ENCODE measurements at places on chromosomes 3 and 15.

DNA sequence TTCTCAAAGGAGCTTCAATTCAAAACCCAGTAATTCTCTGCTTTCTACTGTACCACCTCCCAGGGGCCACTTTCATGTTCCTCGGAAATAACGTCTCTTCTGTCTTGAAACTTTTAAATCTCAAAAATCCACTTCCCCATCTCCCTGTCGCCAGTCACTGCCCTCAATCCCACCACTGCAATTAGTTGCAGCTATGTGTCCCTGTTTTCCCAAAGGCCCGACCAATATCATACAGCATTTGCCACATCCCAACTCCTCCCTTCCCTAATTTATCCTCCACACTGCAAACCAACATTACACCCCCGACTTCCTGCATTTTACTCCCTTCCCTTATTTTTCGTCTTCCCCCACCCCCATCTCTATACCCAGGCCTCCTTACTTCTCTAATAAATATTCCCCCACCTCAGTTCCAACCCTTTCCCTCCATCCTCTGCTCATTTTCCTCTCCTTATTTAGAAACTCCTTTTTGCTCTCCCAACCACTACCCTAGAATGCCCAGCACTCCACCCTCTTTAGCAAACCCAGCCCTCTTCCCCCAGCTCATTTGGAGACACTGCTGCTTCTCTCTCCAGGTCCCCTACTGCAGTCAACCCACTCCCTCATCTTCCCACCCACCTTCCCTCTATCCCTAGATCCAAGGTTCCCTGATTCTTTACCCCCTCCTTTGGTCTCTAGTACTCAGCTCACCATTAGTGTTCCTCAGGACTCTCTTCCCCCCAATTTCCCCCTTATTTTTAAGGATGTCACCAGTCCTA, 1.1 kb downstream of the NPTN start:
- peak; percentile 33 for DNase-seq

DNA sequence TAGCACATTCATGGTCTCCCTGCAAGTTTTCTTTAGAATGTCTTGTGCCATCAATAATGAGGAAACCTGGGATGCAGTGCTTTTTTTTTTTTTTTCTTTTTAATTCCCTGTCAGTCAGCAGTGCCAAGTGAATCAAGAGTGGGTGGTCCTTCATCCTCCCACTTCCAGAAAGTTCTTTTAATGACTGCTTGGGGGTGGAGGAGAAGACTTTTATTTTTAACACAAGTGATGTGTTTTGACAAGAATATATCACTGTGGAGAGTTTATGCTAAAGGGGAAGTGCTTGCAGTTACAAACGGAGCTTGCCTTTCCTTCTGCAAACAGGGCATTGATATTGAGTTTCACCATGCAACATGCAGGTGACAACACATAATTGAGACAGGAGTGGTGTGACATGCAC, 69.7 kb downstream of the CACNA2D3 start:
- no peak for DNase-seq

- DNase-seq, result no peak
Measured at GRCh38 chr15:100318880-100319279, 22.9 kb downstream of the ADAMTS17 start.

- no peak for DNase-seq
Measured at GRCh38 chr3:13790376-13791197, 89.3 kb downstream of the WNT7A start.

DNA sequence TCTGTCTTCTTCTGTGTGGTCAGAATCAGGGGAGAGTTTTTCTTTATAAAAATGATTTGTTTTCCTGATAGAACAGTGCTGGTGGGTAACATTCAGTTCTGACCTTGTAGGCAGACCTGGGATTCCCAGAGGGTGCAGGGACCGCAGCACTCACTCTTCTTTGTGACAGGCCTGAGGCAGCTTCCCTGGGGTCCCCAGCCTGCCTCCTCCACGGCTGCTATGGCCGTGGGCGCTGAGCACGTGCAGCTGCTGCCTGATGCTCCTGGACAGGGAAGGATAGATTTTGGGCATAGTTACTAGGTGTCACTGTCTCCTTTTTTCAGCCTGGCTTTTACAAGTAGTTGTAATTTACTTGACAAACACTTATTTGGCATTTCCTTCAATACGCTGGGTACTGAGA, 39.1 kb downstream of the CACNA1D start:
- no peak for DNase-seq

GRCh38 chr3:47578119-47578632, 489 bp downstream of the CSPG5 start:
- DNase-seq, result no peak

DNA sequence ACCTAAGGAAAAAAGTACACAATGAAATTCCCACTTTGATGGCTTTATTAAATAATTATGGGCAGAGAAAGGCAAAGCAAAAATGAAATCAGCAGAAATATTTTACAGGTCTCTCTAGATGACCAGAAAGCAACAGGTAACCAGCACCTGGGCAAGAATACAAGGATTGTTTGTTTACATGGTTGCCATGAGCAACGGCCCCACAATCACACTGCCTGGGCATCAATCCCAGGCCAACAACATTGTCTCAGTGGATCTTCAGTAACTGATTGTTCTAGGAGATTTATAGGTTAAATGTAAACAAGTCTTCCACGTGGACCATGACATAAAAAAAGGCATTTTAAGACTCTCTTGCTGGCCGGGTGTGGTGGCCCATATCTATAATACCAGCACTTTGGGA, 82.6 kb downstream of the PDZRN3 start:
- DNase-seq, result no peak

DNA sequence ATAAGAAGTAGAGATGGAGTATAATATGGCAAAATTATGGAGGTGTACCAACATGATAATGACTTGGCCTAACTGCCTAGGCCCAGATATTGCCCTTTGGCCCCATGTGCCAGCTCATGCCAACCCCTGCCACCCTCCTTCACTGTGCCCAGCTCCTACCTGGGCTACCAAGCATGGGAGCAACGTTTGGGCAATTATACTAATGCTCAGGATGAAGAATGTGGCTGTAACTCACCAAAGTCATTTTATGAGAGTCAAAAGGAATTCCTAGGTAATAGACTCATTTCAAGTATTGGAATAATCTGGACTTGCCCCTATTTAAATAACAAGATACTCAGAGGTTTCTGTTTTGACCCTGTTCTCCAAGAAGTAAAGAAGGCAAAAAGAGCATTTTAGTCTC, 240.2 kb upstream of the IL12A start:
- DNase-seq, result no peak

DNA sequence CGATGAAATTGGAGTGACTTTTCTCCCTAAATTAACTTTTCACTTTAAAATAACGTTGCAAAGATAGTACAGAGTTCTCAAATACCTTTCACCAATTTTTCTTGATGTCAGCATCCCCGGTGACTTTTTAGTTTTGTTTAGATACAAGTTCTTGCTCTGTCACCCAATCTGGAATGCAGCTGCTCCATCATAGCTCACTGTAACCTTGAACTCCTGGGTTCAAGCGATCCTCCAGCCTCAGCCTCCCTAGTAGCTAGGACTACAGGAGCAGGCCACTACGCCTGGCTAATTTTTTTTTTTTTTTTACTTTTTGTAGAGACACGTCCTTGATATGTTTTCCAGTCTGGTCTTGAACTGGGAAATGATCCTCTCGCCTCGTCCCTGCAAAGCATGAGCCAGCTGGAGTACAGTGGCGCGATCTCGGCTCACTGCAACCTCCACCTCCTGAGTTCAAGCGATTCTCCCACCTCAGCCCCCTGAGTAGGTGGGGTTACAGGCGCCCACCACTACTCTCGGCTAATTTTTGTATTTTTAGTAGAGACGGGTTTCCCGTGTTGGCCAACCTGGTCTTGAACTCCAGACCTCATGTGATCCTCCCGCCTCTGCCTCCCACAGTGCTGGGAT, 747 bp downstream of the NSUN3 start:
- DNase-seq, result no peak

- DNase-seq, result no peak
Measured at GRCh38 chr15:22903427-22903826, 65.0 kb downstream of the NIPA2 start.

DNA sequence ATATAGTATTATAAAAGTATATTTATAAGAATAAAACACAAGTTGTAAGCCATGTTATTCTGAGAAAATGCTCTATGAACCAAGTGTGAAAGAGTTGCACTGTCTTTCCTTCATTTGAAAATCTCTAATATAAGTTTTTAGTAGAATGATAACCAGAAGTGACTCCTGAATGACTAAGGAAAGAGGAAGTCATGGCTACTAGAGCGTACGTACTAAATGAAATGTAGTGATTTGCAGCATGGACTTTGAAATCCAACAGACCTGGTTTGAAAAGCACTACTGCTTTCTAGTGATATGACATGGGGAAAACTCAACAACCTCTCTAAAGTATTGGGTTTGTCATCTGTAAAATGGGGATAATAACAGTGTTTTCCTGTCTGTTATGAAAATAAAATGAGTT, 10.3 kb upstream of the DNAJC13 start:
- no peak for DNase-seq

DNA sequence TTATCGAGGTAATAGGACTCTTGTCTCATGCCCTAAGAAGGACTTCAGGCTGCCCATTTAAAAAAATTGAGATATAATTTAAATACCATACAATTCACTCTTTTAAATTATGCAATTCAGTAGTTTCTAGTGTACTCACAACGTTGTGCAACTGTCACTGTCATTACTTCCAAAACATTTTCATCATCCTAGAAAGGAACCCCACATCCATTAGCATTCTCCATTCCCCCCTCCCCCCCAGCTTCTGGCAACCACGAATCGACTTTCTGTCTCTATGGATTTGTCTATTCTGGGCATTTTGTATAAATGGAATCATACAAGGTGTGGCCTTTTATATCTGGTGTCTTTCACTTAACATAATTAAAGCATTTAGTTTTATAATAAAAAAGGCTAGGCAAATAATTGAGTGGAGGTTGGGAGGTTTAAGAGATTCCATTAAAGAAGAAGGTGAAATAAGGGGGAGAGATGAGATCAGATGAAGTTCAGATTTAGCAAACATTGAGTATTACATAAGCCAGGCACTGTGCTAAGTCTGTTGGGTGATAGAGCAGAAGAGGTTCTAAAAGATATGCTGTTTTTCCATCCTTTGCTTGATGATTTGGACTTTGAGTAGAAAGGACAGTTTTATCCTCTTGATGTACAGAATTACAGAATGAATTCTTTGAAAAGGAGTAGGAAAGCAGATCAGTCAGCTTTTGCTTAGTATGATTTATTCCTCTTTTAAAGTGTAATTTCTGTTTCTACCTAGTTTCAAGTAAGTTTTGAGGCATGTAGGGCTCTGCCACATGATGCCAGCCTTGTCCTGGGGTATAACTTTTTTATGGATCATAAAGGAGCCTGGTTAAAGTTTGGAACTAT, 36.3 kb downstream of the UBE2E2 start:
- no peak for DNase-seq

DNA sequence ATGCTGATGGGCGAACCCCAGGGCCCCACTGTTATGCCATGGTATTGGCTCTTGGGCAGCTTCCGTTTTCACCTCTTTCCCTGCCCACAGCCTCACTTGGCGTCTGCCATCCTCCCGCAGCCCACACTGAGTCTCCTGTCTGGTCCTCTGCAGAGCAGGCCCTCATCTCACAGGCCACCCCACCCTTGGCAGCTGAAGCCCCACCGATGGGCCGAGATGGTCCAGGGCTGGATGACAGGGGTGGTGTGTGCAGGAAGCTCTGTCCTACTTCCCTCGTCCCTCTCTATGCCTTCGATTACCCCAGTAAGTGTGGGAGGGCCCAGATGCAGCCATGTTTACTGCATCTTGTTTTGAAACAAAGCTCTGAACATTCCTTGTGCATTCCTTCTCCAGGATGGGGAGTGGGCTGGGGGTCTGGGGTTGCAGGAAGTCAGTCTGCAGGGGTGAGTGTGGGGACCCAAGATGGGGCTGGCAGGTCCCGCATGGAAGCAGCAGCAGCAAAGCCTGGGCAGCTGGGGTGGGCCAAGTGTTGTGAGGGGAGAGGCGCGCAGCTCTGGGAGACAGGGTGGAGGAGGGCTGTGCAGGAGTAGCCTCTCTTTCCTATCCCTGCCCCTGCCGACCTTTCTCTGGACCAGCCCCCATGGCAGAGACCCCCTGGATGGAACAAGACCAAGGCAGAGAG, 20.9 kb downstream of the TBC1D21 start:
- DNase-seq, result no peak

GRCh38 chr3:71397046-71397445, 186.5 kb downstream of the FOXP1 start:
- peak; percentile 8 for DNase-seq

DNA sequence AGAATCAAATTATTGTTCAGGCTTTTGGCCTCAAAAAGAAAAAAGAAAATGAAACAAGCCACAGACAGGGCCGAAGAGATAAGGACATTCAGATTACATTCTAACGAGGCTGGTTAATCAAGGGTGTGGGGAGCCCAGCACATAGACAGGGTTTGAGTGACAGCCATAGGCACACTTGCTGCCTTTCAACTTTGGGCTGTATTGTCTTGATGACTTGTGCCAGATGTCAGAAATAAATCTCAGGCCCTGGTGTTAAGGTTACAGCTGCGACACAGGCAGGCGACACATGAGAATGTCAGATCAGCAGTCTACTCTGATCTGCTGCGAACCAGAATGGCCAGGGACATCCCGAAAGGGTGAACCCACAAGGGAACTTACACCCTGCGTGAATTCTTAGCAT, 231.2 kb upstream of the ARRDC4 start:
- no peak for DNase-seq

DNA sequence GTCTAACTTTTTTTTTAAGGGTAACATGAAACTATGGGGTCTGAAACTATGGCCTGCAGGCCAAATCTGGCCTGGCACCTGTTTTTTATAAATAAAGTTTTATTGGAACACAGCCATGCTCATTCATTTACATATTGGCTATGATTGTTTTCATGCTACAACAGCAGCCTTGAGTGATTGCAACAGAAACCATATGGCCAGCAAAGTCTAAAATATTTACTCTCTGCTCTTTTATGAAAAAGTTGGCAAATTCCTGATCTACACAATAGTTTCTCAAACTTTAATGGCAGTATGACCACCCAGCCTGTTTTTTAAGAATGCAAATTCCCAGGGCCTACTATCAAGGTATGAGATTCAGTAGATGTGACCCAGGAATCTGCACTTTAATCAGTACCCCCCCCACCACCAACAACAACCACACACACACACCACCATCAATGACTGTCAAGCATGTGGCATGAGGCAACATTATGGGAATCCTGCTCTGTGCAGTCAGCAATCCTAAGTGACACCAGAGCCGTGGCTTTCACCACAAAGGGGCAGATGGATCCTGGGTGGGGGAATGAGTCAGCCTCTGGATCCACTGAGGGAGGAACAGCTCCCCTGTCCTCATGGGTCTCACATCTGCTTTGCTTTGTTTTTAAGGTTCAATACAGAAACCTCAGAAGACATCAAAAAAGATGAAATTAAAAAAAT, 142.8 kb downstream of the NTRK3 start:
- peak; percentile 12 for DNase-seq

DNA sequence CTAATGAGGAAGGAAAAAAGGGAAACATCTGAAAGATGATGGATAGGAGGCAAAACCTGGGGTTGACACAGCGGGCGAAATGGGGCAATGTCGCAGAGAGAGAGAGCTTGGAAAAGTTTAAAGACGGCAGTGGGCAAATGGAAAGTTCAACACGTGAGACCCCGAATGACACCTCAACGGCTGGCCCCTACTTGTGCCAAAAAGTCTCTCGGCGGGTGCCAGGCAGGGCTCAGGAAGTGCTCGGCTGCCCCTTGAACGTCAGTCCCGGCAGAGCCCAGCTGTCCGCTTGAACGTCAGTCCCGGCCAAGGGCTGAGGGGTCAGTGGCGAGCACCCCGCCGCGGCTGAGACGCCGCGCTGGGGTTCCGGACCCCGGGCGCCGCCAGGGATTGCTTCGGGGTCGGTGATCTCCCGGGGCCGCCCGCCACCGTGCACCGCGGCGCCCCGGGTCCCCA, 658 bp downstream of the EOGT start:
- no peak for DNase-seq
